ENCODE measurements at places on chromosomes 16 and 17.
A peak's percentile ranks its signal among the peaks of the same experiment; 100 is the strongest.

- DNase-seq, result no peak
Measured at GRCh38 chr16:55495616-55496289, 13.1 kb upstream of the LPCAT2 start.

DNA sequence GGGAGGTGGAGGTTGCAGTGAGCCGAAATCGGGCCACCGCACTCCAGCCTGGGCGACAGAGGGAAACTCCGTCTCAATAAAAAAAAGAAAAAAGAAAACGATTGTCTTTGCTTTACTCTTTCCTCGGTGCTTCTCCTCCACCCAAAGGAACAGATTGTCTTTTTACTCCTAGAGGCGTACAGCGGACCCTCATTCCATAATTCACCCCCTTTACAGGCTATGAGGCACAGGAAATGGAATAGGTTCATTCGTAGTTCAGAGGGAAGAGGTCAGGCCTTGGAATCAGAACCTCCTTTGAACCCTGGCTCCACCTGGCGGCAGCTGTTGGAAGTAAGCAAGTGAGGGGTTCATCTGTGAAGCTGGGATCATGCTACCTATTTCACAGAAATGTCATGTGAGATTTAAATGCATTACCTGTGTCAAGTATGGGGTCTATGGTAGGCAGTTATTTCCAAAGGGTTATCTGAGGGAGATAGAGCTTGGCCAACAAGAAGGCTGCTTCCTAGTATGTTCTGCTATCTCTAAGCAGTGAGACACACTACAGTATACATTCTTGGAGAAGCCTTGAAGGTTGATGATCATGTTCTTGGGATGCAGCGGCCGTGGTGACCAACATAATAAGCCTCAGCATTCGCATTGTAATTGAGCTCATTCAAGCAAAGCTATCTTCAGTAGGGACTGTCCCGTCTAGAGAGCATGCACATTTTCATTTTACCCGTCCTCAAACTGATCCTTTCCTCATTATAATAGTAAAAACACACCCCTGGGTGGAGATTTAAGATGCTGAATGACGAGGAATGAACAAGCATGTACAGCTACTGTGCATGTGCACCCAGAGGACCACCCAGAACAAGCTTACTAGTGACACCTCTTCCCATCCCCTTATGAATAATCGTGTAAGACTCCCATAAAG, 18.7 kb upstream of the ZNF689 start:
- DNase-seq, result peak; percentile 97

DNA sequence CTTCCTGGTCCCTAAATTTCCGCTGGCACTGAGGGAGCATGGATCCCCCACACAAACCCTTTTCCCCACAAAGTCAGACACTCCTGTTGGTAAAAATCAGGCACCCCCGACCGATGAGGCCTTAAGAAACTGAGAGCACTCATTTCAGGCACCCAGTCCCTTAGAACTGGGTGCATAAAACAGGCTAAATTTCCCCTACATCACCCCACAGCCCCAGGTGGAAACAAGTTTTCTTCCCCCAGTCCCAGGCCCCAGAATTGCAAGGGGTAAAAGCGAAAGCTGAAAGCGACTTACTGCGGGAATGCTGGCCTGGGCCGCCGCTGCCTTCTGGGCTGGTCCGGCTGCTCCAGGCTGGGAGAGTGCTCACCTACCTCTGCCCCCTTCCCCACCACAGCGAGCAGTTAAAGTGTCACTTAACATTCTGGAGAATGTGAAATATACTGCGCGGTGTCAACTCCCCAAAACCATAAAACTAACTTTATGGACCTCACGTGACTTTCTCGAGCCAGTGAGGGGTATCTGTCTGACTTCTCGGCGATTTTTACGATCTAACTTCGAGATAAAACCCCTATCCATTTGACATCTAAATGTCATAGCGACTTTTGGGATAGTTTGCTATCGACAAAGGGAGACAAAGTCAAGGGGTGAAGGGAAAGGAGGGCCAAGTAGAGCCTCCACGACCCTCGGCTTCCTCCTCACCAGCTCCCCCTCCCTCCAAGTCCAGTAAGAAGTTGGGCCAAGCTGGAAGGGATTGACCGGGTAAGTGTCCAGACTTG, at the start of gene HOXB3:
HOXB3 (minus strand) TSS at position 411 of the 776 bp plus-strand sequence. CDS start 37,767 bp downstream, outside the sequence.
- DNase-seq, result no peak

- DNase-seq, result no peak
Measured at GRCh38 chr16:181565-182021, 1.3 kb downstream of the HBQ1 start.

- DNase-seq, result no peak
Measured at GRCh38 chr17:3890082-3890877, 2.6 kb downstream of the CAMKK1 start.

- DNase-seq, result no peak
Measured at GRCh38 chr17:82435601-82436583, 14.7 kb downstream of the CYBC1 start.

DNA sequence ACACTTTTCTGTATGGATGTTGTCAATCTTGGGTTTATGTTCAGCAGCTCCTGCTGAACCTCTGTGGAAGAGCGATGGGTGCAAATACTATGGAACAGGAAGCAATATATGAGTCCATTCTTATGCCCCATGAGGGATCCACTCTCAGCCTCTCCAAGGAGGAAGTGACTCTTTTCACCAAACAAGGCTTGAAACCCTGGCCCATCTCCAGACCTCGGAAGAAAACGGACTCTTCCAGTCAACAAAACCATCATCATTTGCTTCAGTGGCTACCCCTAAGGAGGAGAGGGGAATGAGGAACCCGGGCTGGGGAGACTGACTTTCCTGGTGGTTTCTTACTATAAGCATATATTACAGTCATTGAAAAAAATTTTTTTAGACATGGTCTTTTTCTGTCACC, 206.2 kb downstream of the AXIN2 start:
- DNase-seq, result no peak

DNA sequence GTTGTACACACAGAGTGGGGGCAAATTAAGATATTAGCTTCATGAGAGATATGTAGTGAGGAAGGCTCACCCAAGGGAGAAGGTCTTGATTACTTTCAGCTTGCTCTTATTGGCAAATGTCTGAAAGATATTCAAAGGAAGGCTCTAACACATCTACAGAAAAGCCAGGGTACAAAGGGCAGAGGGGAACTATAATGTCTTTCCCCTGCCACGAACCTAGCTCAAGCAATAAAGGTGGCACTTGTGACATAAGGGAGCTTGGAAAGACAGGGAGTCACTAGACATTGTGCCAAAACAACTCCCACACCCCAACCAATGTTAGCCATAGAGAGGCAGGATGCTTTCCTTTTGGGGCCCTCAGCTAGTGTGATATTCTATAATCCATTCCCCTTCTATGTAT, 52.2 kb upstream of the SOX9 start:
- no peak for DNase-seq

DNA sequence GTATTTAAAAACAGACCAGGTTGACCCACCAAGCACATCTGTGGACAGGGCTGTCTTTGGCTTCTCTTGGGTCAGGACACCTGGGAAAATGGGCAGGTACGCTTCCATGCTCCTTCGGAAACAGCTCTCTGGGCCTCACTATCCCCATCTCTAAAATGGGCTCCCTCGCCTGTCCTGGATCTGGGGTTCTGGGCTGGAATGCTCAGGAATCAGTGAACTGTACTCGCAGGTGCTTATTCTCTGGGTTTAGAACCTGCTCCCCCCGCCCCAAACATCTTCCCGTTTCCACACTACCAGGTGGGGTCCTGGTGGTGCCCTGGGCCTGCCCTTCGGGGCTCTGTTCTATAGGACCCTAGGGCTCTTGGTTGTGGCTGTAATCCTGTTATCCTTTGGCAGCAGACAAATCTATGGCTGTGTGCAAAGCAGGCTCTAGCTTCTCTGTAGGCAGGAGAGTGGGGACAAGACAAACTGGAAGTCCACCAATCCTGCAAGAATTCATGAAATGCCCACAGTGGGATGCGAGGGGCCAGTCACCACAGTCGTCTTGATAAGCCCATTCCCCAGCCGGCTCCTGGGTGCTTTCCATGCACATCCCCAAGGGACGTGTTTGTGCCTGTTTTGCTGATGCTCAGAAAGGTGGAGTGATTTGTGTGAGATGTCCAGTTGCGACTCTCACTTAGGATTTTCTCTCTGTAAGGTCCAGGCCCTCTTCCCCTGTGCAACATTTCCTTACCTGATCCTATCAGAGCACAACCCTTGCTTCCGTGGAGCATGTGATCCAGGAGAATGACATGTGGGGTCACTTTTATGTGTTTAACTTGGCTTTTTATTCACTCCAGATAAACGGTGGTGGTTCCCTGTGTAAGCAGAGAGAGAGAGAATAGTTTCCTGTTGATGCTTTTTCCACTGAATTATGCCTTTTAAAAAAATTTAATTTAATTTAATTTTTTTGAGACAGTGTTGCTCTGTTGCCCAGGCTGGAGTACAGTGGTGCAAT, 37.2 kb downstream of the HAPSTR1 start:
- DNase-seq, result no peak

- no peak for DNase-seq
Measured at GRCh38 chr17:66487121-66487520, 184.7 kb downstream of the PRKCA start.

Measured in stimulated activated CD8-positive, alpha-beta memory T cell treated with anti-CD3 and anti-CD28 coated beads, Interleukin-4, amount 100 ng/mL, for 4 hours (primary cell).